NCI-H1105 treated with DMSO at 0.1 percent for 48 hours (cell line): ENCODE measurements at places on chromosomes 3 and 15.

- DNase-seq = no peak
These were observed 8.6 kb upstream of the EEFSEC start for GRCh38 chr3:128144512-128145187.

DNA sequence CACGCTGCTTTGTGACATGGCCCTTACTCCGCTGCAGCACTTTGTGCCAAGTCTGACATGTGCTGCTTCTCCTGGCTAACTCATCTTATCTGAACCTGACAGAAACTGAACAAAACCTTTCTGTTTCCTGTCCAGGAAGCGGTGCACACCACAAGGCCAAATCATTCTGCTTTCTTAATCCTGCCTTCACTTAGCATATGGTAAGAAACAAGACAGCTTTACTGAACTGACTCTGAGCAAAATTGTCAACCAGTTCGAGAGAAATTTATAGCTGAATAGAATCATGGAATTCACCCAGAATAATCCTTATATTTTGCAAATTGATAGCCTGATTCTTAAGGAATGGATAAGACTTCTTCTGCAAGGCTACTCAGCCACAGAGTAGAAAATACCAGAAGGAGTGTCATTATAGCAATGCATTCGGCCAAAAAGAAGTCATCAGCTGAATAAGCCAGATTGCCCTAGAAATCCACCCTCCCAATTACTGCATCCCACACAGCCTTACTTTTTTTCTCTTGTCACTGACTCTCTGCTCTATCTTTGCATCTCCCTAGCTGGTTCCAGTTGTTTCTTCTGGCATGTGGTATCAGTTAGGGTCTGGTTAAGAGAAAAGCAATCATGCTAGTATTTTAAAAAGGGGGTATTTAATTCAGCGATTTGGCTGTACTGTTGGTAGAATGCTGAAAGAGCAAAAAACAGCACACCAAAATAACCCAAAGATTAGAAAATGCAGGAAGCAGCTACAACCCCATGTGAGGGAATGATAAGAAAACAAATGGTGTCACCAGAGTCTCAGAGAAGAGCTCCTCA, 41.6 kb upstream of the STRIT1 start:
- no peak for DNase-seq

GRCh38 chr3:71703797-71704196, 21.4 kb downstream of the EIF4E3 start:
- peak; percentile 91 for DNase-seq

GRCh38 chr3:113258361-113258760, 47.0 kb downstream of the BOC start:
- DNase-seq = no peak

DNA sequence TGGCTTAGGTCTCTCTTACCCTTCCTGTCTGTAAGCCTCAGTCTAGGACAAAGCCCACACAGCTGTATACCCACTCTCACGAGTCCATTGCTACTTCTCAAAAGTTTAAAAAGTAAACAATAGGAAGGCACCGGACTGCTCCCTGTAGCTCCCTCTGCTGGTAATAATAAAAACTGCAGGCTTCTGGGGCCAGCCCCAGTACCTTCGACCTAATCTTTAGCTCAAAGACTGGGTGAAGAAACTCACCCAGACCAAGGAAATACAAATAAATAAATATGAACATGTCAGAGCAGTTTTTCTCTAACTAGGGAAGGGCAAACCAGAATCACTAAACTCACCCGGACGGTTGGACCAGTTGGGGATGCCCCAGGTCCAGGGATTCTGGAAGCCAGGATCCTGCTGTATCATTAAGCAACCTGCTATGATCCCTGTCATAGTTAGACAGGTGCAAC, 5.0 kb downstream of the FAM219B start:
- peak; percentile 41 for DNase-seq

DNA sequence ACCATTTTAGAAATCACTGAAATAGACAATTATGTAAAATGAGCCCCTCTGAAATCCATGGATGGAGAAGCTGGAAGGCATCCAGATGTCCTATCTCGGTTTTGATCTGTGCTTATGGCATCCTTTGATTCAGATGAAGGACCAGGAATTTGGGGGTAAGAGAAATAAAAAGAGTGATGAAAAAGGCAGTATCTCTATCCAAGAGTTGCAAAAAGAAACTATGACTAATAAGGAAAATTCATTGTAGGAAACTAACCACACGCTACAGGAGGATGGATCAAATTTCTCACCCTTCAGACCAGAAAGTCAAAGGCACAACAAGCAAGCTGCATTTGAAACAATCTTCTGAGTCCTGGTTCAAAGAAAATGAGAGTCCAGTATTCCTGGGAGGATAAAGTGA, 34.8 kb downstream of the SRGAP3 start:
- no peak for DNase-seq

- DNase-seq = no peak
These were observed 350.5 kb upstream of the TBL1XR1 start for GRCh38 chr3:177547711-177548350.

DNA sequence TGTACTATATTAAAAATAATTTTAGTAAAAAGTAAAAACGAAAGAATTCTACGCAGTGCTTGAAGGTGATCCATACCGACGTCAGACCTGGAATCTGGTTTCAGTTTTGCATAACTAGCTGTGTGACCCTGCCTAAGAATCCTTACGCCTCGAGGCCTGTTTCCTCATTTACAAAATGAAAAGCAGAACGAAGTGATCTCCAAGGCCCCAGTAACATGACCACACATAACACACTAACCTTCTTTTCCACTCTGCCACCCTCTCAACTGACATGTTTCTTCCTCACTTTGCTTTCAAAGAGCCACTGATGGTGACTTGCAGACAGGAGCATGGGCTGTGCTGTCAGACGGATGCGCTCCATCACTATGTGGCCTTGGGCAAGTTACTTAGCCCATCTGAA, 4.8 kb downstream of the MESD start:
- no peak for DNase-seq

DNA sequence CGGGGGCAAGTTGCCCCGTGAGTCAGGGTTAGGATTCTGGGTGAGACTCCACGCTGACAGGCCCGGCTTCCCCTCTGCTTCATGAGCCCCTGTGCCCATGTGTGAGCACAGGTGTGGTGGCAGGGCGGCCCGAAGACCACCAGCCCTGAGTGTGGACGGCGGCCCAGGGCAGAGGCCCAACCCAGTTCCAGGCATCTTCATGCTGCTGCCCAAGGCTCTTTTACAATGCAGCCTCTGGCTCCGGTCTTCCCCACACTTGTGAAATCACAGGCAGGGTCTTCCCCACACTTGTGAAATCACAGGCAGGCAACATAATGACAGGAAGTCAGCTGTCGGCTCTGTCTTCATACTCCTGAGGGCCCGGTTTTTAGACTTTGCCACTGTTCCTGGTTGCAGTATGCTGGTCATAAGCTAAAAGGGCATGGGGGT, 78.8 kb downstream of the AAGAB start:
- DNase-seq = no peak

DNA sequence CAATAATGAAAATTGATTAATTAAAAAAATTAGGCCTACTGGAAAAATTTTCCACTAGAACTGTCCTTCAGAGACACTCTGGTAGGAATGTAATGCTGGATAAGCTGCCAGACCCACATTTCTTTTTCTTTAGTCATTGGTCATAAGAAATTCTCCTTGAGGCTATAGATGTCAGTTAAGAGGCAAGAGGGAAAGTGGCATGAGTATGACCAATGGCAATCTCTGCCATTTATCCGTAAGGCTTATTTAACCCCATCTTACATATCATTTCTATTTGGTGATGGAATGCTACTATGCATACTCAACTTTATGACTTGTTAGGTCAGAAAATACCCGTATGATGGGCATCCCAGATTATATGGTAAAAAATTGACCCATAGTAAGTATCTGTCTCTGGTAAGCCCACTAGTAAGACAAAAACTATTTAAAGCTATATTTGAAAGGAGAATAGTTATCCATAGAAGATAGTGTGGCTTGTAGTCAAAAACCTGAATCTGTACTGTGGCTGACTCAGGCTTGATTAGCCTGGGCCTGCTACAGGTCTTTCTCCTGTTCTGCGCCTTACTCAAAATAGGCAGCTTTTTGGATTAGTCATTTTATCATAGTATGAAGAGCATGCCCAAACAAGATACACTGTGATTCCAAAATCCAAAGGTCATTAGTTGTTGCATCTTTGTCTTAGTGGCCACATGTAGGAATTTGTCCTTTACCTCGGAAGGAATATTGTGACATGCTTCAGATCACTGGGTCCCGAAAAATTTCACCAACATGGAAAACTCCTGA, 314.7 kb downstream of the PYDC2 start:
- DNase-seq = no peak

DNA sequence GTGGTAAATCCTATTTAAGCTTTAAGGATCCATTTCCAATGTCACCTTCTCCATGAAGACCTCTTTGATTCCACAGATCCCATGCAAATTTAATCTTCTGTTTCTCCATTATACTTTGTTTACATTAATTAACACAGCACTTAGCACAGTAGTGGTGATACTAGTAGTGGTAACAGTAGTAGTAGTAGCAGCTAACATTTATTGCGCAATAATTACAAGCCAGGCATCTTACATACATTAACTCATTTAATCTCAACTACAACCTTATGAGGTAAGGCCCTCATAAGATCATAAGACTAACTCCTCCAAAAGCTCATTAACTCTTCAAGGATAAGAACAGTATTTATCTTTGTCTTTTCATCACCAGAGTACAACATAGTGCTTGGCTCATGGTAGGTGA, 54.8 kb upstream of the FSIP1 start:
- DNase-seq = no peak

DNA sequence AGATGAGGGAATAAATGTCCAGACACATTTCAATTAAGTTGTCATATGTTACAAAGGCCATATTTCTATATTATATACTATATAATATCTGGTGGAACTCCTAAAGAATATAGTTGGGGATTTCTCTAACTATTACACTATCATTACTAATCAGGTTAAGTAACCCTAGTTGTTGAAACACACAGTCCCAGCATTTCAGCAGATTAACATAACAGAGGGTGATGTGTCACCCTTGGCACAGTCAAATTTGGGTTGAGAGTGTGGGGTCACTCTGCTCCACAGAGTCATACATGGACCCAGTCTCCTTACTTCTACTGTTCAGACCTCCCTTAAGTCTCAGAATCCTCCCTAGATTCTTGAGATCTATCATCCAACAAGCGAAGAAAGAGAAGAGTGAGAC, 496.4 kb upstream of the MDFIC2 start:
- DNase-seq = no peak

- no peak for DNase-seq
These were observed at the start of gene MUC13 for GRCh38 chr3:124934577-124934976. Gene MUC13 (minus strand): TSS chr3:124934751. CDS start chr3:124934712, 39 bp downstream.

GRCh38 chr15:78075490-78076230, 1.9 kb downstream of the TBC1D2B start:
- peak; percentile 7 for DNase-seq

- DNase-seq = no peak
These were observed 36.1 kb downstream of the TYRO3 start for GRCh38 chr15:41594801-41595746.

- no peak for DNase-seq
These were observed 42.4 kb downstream of the TGFBR2 start for GRCh38 chr3:30648670-30649357.

DNA sequence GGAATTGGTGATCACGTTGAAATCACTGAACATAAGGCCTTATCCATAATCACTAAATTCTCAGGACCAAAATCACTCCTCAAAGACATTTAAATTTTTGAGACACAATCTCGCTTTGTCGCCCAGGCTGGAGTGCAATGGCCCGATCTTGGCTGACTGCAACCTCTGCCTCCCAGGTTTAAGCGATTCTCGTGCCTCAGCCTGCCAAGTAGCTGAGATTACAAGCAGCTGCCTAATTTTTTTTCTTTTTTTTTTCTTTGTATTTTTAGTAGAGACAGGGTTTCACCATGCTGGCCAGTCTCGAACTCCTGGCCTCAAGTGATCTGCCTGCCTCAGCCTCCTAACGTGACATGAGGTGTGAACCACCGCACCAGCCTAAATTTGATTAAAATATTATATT, 61.7 kb downstream of the PLOD2 start:
- no peak for DNase-seq

DNA sequence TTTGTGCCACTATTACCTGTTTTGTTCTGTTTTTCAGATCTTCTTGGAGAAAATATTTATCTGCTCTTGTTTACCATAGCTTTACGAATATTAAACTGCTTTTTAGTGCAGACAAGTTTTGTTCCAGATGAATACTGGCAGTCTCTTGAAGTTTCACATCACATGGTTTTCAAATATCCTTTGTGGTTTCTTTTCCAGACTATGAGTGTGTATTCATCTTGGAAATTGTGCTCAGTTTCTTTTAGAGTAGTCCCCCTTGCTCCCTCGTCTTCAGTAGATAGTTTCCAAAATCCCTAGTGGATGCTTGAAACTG, 1.2 kb downstream of the PIGB start:
- DNase-seq = no peak

DNA sequence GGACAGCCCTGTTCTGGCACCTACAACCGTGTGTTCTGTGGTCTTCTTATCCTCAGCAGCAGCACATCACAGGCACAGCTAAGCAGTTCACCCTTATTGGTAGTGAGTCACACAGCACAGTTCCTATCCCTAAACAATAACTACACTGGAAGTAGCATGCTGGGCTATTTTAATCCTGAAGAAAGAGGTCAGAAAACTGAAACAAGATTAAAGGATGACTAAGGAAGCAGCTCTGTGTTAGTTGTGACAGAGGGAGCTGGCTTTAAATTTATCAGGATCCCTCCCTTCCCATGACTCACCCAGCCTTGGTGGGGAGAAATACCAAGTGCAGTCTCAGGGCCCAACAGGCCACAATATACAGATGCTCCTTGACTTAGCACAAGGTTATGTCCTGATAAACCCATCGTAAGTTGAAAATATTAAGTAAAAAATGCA, 144.3 kb downstream of the ERC2 start:
- DNase-seq = no peak

GRCh38 chr3:39779511-39780230, 29.7 kb upstream of the MYRIP start:
- DNase-seq = no peak

DNA sequence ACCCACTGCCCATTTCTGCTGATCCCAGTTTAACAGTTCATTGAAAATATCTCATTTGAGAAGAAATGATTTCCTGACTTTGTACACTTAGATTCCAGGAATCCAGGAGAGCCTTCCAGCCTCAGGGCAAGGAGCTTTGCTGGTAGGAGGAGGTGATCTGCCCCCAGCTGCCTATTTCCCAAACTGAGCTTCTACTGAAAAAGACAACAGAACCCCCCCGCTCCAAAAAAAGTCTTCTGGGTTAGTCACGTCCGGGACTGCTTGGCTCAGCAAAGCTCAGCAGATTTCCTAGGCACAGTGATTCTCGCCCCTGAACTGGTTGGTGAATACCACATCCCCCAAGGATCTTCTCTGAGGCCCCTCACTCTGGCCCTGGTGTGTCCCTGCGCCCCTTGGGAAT, 13.1 kb downstream of the SLC6A6 start:
- DNase-seq = no peak

DNA sequence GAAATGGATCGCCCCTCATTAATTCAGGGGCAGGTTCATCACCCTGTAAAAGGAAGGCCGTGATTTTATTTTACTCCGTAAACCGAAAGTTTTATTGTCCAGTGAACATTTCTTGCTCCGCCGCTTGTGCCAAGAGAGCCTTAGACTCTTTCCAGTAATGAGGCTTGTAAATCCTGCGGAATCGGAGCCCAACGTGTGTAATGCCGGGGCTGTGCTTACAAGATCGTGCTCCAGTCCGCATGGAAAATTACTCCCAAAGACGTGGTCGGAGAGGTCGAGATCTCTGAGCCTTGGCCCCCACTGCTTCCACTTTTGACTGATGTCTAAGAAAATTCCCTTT, 649 bp upstream of the PLOD2 start:
- DNase-seq = peak; percentile 71

- DNase-seq = no peak
These were observed 17.1 kb upstream of the TPM1 start for GRCh38 chr15:63025460-63025859.

- DNase-seq = no peak
These were observed 7.9 kb upstream of the TNK2 start for GRCh38 chr3:195916291-195916690.
